GM23338 (cell line): ENCODE measurements at places on chromosomes 1 and 21. TPM values are rescaled to one million over a fixed set of nuclear protein-coding genes. Genes with fewer than 3 reads are reported as not detected.

DNA sequence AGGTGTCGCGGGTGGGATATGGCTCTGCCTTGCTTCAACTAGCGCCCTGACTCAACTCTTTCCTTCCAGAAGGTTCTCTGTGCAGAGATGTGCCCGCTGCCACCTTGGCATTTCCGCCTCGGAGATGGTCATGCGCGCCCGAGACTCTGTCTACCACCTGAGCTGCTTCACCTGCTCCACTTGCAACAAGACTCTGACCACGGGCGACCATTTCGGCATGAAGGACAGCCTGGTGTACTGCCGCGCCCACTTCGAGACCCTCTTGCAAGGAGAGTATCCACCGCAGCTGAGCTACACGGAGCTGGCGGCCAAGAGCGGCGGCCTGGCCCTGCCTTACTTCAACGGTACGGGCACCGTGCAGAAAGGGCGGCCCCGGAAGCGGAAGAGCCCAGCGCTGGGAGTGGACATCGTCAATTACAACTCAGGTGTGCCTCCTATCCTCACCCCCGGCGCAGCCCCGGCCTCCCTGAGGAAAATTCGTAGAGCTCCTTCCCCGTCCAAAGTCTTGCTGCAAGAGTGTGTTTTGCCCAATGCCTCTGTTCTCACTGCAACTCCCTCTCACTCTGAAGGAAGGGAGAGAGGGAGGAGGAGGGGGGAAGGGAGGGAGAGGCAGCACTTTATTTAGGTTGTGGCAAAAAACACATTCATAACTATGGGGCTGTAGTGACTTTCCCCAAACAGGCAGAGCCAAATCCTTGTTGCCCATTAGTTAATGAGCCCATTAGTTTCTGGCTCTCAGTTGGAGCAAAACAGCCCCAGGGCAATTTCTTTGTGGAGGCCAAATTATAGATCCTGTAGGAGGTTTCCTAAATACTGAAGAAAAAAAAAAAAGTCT lies 4.3 kb downstream of the LHX9 start:
- no peak overlapping the region for H3K27ac ChIP-seq
- no peaks in the 10 kb centered on the region for H3K36me3 ChIP-seq
- peak overlapping the region; percentile 60 for H3K4me3 ChIP-seq
- peaks cover 79% of the 10 kb centered on the region for H3K27me3 ChIP-seq

GRCh38 chr1:68112835-68113243 lies 62.4 kb upstream of the DIRAS3 start:
- H3K27me3 ChIP-seq: no peaks in the 10 kb centered on the region
- no peak overlapping the region for H3K27ac ChIP-seq
- no peaks in the 10 kb centered on the region for H3K4me1 ChIP-seq
- no peak for DNase-seq

DNA sequence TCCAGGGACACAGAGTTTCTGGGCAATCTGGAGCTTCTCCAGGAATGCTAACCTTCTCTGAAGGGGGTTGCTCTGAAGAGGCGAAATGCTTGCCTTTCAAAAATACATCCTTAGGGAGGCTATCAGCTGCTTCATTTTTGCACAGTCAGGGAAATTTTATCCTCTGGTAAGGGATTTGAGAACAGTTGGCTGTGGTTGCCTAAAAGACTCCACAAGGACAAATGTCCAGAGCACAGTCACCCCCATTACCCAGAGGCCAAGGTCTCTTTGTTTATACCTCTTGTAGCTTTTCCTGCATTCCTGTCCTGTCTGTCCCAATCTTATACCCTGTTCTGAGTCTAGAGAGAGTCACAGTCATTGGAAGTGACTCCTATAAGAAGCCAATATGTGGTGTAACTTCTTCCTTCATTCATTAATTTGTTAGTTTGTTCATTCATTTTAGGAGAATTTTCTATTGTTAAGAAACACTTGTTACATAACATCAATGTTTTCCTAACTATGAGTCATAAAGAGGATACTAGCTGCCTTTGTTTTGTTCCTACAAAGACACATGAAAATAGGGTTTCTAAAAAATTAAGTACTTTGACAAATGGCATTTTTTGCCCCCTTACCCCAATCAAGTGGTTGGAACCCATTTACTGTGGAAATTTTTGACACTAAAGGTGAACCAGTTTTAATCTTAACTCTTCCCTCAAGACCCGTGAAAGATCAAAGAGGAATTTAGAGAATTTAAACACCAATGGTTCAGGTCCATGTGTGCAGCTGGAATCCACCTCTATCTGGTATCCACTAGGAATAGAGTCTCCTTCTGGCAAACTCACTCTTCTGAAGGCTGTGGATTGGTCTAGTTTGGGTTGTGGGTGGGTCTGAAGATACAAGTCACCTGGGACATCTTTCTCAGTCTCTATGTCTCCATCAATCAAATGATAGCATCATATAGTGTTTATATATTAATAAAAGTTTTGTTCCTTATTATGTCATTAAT lies 47.1 kb downstream of the GPR88 start:
- H3K4me3 ChIP-seq: no peak overlapping the region
- no peaks in the 10 kb centered on the region for H3K4me1 ChIP-seq
- no peak for DNase-seq

DNA sequence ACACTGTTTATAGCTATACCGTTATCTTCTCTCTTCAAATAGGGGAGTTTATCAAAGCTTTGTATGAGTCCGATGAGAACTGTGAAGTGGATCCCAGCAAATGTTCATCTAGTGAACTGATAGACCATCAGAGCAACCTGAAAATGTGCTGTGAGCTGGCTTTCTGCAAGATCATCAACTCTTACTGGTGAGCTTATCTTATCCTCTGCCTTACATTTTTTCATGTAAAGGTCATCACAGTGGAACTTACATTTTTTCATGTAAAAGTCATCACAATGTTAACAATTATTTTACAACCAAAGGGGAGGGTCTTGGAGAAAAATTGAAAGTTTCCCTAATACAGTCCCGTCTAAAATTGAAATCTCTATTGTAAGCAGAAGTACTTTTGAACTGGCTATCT lies 45.2 kb downstream of the CLEC20A start:
- 0 out of 2 replicates have a peak, but pooled peaks cover 3% of the 10 kb centered on the region for H3K4me1 ChIP-seq
- H3K4me3 ChIP-seq: no peak overlapping the region
- no peak overlapping the region for H3K27ac ChIP-seq
- H3K36me3 ChIP-seq: peaks cover 4% of the 10 kb centered on the region
- H3K27me3 ChIP-seq: no peaks in the 10 kb centered on the region

- no peaks in the 10 kb centered on the region for H3K27me3 ChIP-seq
- peaks cover 28% of the 10 kb centered on the region for H3K4me1 ChIP-seq
- no peak overlapping the region for H3K4me3 ChIP-seq
- no peak overlapping the region for H3K27ac ChIP-seq
Observed at GRCh38 chr21:41751611-41752011, 15.2 kb downstream of the RIPK4 start.

DNA sequence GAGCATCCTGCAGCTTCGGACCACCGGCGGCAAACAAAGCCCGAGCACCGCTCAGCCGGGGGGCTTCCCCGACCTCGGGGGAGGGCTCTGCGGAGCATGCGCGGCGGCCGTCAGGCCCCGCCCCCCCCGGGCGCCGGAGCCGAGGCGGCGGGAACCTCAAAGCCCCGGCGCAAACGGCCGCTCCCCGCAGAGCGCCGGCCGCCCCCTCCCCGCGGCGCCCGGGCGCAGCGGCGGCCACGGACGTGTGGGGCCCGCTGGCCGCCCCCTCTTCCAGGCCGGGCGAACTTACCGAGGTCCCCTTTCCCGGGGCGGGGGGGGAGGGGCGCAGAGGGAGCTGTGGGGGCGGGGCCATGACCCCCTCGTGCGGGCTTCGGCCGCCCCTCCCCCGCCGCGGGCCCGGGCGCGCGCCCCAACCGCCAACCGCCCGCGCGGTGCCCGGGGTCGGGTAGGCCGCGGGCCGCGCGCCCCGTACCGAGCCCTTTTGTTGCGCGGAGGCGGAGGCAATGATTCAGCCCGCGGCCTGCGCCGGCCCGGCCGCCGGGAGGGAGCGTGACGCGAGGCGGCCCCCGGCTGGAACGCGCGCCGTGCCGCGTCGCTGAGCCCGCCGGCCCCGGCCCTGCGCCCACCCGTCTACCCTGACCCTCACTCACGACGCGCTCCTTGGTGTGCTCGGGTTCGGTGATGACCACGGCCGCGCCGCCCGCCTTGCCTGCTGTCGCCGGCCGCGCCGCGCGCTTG lies 1.7 kb downstream of the RCC2 start:
- peak overlapping the region; percentile 85 for H3K27ac ChIP-seq
- peak; percentile 66 for DNase-seq
- peak overlapping the region; percentile 86 for H3K4me3 ChIP-seq
- peaks cover 8% of the 10 kb centered on the region for H3K36me3 ChIP-seq
- H3K27me3 ChIP-seq: peaks cover 9% of the 10 kb centered on the region
- peaks cover 64% of the 10 kb centered on the region for H3K4me1 ChIP-seq

DNA sequence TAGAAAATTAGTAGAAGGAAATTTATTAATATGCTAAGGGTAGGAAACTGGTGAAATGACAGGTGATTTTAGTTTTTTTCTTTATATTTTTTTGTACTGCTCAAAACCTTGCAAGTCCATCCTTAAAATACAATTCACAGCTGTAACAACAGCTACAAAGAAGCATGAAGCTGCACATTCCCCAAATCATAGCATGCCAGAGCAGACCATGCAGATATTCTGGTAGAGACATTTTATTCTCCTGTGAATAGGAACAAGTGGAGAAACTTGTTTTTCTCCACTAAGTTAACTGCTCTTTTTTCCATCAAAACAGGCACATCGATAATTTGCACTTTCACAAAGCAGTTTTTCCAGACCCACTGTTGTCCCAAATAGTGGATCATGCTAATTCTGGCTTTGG lies 1125.7 kb downstream of the BRINP3 start:
- H3K4me1 ChIP-seq: no peaks in the 10 kb centered on the region
- no peak overlapping the region for H3K27ac ChIP-seq

DNA sequence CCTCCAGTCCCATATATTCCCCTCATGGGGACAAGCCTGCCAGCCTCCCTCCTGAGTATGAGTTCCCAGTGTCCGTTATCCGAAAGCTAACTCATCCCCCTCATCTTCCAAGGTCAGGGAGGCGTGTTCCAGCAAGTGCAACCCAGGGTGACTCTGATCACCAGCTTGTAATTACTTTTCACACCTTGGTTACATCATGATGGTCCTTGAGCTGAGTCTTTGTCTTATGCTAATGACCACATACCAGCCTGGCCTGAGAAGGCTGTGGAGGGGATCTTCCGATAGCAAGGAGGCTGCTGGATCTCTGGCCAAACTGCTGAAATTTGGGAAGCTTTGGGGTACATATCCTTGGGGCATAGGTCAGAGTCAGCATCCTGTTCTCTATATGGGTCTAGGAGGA lies 99.6 kb downstream of the DDX20 start:
- H3K36me3 ChIP-seq: no peaks in the 10 kb centered on the region
- H3K4me3 ChIP-seq: no peak overlapping the region
- no peaks in the 10 kb centered on the region for H3K27me3 ChIP-seq
- H3K27ac ChIP-seq: no peak overlapping the region
- DNase-seq: no peak

MTARC2 gene
- 7.7 and 8.0 TPM in 2 replicates for polyA plus RNA-seq

B3GALNT2 gene
- 12.8 and 14.4 TPM in 2 replicates for polyA plus RNA-seq

C8B gene
- polyA plus RNA-seq: not detected in 2 replicates
